ENCODE measurements at places on chromosomes 11 and 22.
A peak's percentile ranks its signal among the peaks of the same experiment; 100 is the strongest.

GRCh38 chr11:47992959-47993820 lies 12.8 kb downstream of the PTPRJ start:
- H3K4me3 ChIP-seq, result no peak overlapping the region
- DNase-seq, result no peak
- peaks cover 4% of the 10 kb centered on the region for H3K27me3 ChIP-seq
- H3K36me3 ChIP-seq, result no peaks in the 10 kb centered on the region

GRCh38 chr11:15117751-15118150 lies 3.0 kb downstream of the INSC start:
- no peaks in the 10 kb centered on the region for H3K4me1 ChIP-seq
- peaks cover 5% of the 10 kb centered on the region for H3K27me3 ChIP-seq
- no peak overlapping the region for H3K4me3 ChIP-seq
- no peaks in the 10 kb centered on the region for H3K36me3 ChIP-seq
- no peak overlapping the region for H3K27ac ChIP-seq

- peaks cover 62% of the 10 kb centered on the region for H3K4me1 ChIP-seq
- H3K27ac ChIP-seq, result peak overlapping the region; percentile 96
- DNase-seq, result peak; percentile 81
- H3K36me3 ChIP-seq, result no peaks in the 10 kb centered on the region
- peak overlapping the region; percentile 90 for H3K4me3 ChIP-seq
- H3K27me3 ChIP-seq, result peaks cover 7% of the 10 kb centered on the region
Measured at GRCh38 chr11:134124660-134125451, 56.0 kb downstream of the JAM3 start.

GRCh38 chr11:31337806-31338205 lies 31.7 kb downstream of the DCDC1 start:
- no peak for DNase-seq
- H3K4me1 ChIP-seq, result no peaks in the 10 kb centered on the region
- no peaks in the 10 kb centered on the region for H3K27me3 ChIP-seq
- no peak overlapping the region for H3K4me3 ChIP-seq

DNA sequence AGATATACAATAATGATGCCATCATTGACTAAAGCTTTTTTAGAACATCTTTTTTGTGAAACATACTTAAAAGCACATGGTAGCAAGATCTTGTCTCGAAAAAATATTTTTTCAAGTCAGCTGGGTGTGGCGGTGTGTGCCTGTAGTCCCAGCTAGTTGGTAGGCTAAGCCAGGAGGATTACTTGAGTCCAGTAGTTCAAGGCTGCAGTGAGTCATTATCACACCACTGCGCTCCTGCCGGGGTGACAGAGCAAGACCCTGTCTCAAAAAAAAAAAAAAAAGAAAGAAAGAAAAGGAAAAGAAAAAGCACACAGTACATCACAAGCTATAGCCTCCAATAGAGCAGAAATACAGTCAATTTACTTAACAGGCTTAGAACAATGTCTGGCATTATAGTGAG lies 37.0 kb downstream of the ENTHD1 start:
- no peak overlapping the region for H3K4me3 ChIP-seq
- H3K36me3 ChIP-seq, result no peaks in the 10 kb centered on the region
- no peak for DNase-seq
- H3K27me3 ChIP-seq, result no peaks in the 10 kb centered on the region

DNA sequence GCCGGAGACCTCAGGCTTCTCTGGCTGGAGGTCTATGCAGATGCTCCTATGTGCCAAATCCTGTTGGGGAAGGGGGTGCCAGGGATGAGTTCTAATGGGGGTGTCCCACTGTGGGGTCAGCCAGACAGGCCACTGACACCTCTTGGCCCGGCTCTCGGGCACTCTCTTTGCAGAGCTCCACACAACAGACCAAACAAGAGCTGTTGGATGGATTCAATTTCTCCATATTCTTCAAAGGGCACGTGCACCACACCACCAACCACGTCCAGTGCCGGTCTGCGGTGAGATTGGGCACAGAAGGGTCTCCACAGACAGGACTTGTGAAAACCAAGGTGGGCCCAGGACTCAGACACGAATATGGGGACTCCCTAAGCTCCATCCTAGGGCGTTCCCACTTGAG lies 2.2 kb upstream of the RGL4 start:
- H3K36me3 ChIP-seq, result peaks cover 8% of the 10 kb centered on the region
- H3K4me1 ChIP-seq, result peaks cover 6% of the 10 kb centered on the region
- peaks cover 4% of the 10 kb centered on the region for H3K27me3 ChIP-seq
- no peak overlapping the region for H3K4me3 ChIP-seq
- no peak overlapping the region for H3K27ac ChIP-seq
- DNase-seq, result no peak

DNA sequence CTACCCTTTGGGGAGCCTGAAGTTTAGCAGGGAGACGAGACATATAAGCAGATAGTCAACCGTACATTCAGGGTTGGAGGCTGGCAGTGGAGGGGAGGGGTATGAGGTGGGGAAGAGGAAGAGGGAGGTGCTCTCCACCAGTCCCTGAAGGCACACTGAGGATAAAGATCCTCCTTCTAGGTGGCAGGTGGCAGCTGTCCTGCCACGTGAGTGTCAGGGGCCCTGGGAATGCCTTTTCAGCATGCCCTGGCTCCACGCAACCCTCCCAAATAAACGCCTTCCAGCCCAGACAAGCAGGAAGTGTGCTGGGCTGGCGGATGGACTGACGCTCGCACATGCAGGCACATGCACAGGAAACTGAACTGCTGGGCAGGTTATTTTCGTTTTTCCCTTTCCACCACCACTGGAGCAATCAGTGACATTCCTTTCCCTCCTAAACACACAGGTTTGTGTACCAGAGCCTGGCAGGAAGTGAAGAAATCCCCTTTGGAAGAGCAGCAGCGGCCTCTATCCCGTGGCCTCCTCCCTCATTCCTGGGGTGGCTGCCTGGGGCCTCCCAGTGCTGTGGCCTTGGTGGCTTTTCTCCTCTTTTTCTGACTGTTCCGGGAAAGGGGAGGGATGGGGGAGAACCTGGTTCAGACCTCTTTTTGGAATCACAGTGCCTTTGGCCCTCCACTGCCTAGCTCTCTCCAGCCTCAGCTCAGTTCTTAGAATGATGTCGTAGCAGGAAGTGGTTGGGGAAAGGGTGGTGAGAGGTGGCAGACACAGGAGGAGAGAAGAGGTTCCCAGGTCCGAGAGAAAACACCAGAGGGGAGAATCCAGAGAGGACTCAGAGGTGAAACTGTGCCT lies 157.0 kb upstream of the TIMP3 start:
- DNase-seq, result no peak
- no peak overlapping the region for H3K27ac ChIP-seq
- no peak overlapping the region for H3K4me3 ChIP-seq
- H3K4me1 ChIP-seq, result no peaks in the 10 kb centered on the region

GRCh38 chr22:41446057-41446501 lies 522 bp downstream of the TOB2 start:
- H3K4me1 ChIP-seq, result peaks cover 14% of the 10 kb centered on the region
- H3K27me3 ChIP-seq, result peaks cover 6% of the 10 kb centered on the region
- H3K36me3 ChIP-seq, result no peaks in the 10 kb centered on the region
- H3K4me3 ChIP-seq, result peak overlapping the region; percentile 92
- no peak for DNase-seq
- H3K27ac ChIP-seq, result peak overlapping the region; percentile 92

- H3K4me3 ChIP-seq, result no peak overlapping the region
- peaks cover 27% of the 10 kb centered on the region for H3K4me1 ChIP-seq
- no peaks in the 10 kb centered on the region for H3K36me3 ChIP-seq
- peaks cover 5% of the 10 kb centered on the region for H3K27me3 ChIP-seq
- DNase-seq, result no peak
Measured at GRCh38 chr11:120659076-120659475, 147.5 kb downstream of the GRIK4 start.

DNA sequence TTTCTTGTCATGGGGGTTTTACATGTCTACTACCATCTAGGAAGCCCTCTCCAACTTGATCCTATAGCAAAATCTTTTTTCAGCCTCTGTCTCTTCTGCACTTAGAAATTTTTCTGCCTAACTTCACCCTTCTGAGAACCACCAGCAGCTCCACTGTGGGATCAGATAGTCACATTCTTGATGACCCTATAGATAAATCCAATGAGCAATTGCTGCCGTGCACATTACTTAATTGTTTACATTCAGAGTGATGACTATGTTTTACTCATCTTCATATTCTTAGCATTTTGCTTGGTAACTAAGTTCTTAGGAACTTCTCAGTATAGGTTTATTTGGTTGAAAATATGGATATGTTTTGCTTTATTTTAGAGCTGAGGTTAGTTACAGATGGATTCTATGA lies 12.4 kb upstream of the ETS1 start:
- H3K36me3 ChIP-seq, result no peaks in the 10 kb centered on the region
- H3K27me3 ChIP-seq, result no peaks in the 10 kb centered on the region
- H3K4me3 ChIP-seq, result no peak overlapping the region
- no peak overlapping the region for H3K27ac ChIP-seq

- H3K36me3 ChIP-seq, result no peaks in the 10 kb centered on the region
- no peak overlapping the region for H3K27ac ChIP-seq
- H3K27me3 ChIP-seq, result peaks cover 3% of the 10 kb centered on the region
- no peaks in the 10 kb centered on the region for H3K4me1 ChIP-seq
Measured at GRCh38 chr22:33209930-33210784, 152.0 kb upstream of the SYN3 start.

DNA sequence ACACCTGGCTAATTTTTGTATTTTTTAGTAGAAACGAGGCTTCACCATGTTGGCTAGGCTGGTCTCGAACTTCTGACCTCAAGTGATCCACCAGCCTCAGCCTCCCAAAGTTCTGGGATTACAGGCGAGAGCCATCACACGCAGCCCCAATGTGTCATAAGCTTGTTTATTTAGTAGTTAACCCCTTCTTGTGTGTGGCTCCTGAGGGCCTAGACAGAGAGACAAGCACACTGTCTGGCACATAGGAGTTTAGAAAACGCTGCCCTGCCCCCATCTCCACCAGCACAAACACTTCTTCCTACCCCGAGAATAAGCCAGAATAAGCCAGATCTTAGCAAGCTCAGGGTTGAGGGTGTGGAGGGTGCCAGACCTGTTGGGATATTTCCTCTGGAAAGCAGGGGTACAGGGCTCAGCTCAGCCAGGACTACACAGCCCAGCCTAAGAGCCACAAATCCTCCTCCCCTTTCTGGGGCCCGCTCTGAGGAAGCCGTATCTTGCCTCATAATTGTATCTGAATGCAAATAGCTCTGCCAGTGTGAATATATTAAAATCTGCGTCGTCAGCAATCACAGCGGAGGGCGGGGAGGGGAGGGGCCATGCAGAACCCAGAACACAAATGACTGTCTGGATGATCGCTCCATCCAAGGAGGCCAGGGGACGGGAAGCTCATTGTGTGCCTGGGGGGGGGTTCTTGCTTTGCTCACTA lies 247.3 kb downstream of the MN1 start:
- H3K36me3 ChIP-seq, result peaks cover 14% of the 10 kb centered on the region
- no peak for DNase-seq
- no peak overlapping the region for H3K4me3 ChIP-seq
- H3K4me1 ChIP-seq, result peaks cover 4% of the 10 kb centered on the region
- H3K27ac ChIP-seq, result peak overlapping the region; percentile 12

GRCh38 chr11:20388096-20389055 lies 860 bp downstream of the PRMT3 start:
- H3K27me3 ChIP-seq, result peaks cover 9% of the 10 kb centered on the region
- peak overlapping the region; percentile 73 for H3K27ac ChIP-seq
- no peak for DNase-seq
- peaks cover 4% of the 10 kb centered on the region for H3K4me1 ChIP-seq
- H3K36me3 ChIP-seq, result no peaks in the 10 kb centered on the region

DNA sequence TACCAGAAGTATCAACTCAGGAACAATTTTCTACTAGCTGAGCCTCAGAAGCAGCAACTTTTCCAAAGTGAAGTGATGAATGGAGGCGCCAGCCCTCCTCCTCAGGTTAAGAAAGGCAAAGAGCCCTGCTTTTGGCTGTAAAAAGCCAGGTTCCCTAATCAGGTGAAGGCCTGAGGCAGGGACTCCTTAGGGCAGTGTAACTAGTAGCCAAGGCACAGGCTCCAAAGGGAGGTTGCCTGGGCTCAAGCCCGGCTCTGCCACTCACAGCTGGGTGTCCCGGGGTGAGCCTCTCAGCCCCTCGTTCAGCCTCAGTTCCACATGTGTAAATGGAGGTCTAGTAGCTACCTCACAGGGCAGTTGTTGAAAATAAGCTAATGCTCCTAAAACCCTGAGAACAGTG lies 19.5 kb downstream of the TSKU start:
- no peak overlapping the region for H3K4me3 ChIP-seq
- peaks cover 5% of the 10 kb centered on the region for H3K27me3 ChIP-seq
- H3K27ac ChIP-seq, result no peak overlapping the region
- no peaks in the 10 kb centered on the region for H3K36me3 ChIP-seq
- DNase-seq, result no peak

- peaks cover 5% of the 10 kb centered on the region for H3K27me3 ChIP-seq
- H3K36me3 ChIP-seq, result peaks cover 7% of the 10 kb centered on the region
- H3K4me1 ChIP-seq, result peaks cover 53% of the 10 kb centered on the region
Measured at GRCh38 chr11:35968386-35969088, 24.7 kb downstream of the LDLRAD3 start.

DNA sequence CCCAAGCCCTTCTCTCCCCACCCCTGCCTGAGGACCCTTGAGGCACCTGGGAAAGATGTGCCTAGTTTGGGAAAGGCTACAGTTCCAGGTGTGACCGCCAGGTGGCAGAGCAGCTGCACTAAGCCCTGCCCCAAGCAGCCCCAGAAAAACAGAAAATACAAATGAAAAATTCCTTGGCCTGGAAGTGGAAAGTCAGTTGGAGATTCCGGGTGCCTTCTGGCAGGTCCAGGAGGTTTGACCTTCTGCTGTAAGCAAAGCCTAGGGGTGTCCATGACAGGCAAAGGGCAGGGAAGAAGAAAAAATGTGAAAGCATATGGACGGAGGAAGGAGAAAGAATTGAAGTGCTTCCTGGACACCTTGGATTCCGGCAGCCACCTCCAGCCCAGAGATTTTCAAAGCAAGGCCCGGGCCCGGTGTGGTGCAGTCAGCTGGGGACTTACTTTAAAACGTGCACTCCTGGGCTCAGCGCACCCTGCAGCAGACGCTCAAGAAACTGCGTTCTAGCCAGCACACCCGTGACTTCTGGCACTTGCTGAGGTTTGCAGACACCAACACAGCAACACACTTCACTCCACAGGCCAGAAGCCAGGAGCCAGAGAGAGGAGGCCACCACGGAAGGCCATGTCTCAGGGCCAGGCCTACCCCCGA lies 37.3 kb upstream of the SLC22A12 start:
- H3K4me1 ChIP-seq, result no peaks in the 10 kb centered on the region
- DNase-seq, result peak; percentile 77
- peak overlapping the region; percentile 77 for H3K27ac ChIP-seq
- H3K36me3 ChIP-seq, result no peaks in the 10 kb centered on the region
- peaks cover 6% of the 10 kb centered on the region for H3K27me3 ChIP-seq

GRCh38 chr11:46427364-46427763 lies 35.8 kb upstream of the CHRM4 start:
- no peak overlapping the region for H3K27ac ChIP-seq
- no peak overlapping the region for H3K4me3 ChIP-seq
- no peak for DNase-seq
- H3K36me3 ChIP-seq, result peaks cover under 1% of the 10 kb centered on the region
- H3K4me1 ChIP-seq, result peaks cover 43% of the 10 kb centered on the region

- H3K4me1 ChIP-seq, result peaks cover 7% of the 10 kb centered on the region
- no peak overlapping the region for H3K27ac ChIP-seq
- DNase-seq, result peak; percentile 89
- H3K27me3 ChIP-seq, result peaks cover 11% of the 10 kb centered on the region
- H3K36me3 ChIP-seq, result no peaks in the 10 kb centered on the region
Measured at GRCh38 chr22:45645526-45646414, 25.9 kb upstream of the ATXN10 start.
